ENCODE measurements at places on chromosomes 1 and 21.

- DNase-seq: no peak
Observed at GRCh38 chr1:236472850-236473788, 50.7 kb upstream of the LGALS8 start.

- no peak for DNase-seq
Observed at GRCh38 chr1:9294405-9294773, 1.7 kb downstream of the SPSB1 start.

DNA sequence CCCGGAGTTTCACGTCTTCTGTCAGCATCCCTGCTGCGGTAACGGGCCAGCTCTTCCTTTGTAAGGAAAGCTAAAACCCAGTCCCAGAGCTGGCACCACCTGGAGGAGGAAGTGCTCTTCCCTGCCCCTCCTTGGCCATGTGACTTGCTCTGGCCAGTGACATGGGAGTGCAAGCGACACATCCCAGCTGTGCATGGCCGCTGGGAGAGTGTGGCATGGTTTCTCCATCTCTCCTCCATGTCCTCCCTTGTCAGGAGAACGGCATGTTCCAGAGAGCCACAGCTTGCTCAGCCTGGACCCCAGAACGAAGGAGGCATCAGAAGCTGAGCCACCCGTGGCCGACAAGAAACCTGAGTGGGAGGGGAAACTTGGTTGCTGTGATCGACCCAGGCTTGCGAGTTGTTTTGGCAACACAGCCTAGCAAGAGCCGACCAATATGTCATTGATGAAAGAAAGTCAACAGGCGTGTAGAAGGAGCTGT is 2.7 kb upstream of the PRXL2B start:
- DNase-seq: no peak

DNA sequence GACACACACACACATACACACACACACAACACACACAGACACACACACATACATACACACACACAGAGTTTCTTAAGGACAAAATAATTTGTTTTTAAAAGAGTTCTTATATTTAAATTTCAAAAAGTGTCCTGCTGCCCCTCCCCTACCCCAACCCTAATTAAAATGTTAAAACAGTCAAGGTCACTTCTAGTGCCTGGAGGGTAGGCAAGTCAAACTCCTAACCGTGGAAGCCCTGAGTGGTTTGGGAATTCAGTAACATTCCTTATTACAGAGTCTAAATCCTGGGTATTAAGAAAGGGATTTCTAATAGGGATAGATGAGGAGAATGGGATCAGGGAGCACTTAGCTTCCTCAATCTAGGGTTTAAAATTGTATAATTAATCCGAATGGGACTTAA is 403.6 kb upstream of the NFIA start:
- DNase-seq: no peak

DNA sequence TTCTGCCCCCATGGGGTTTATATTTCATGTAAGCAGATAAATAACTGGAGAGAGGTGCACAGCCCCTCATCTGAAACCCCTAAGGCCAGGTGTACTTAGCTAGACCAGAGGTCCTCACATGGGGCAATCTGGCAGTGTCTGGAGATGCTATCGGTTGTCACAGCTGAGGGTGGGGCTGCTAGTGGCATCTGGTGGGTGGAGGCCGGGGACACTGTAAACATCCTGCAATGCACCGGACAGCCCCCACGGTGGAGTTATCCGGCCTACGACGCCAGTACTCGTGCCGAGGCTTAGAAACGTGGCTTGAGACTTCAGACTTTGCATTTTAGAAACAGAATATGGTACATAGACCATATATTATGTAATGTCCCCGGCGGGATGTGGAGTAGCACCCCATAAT is 186.5 kb upstream of the VAMP3 start:
- DNase-seq: no peak

GRCh38 chr1:94285031-94285654 is 47.8 kb upstream of the ARHGAP29 start:
- no peak for DNase-seq

DNA sequence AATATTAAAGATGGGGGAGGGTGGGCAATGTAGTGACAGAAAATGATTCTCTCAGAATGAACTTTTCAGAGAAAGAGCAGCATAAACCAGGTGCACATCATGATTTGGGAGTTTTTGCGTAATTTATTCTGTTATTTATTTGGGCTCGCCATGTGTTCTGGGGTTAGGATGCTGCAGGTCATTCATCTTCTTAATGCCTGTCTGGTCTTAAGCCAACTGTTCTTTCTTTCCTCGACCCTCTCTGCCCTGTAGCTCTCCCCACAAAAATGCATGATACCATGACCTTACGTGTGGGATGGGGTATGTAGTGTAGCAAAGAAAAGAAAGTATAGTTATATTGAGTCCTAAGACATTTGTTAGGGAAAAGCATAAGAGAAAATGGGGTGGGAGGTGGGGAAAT is 12.3 kb upstream of the TARS2 start:
- DNase-seq: no peak

DNA sequence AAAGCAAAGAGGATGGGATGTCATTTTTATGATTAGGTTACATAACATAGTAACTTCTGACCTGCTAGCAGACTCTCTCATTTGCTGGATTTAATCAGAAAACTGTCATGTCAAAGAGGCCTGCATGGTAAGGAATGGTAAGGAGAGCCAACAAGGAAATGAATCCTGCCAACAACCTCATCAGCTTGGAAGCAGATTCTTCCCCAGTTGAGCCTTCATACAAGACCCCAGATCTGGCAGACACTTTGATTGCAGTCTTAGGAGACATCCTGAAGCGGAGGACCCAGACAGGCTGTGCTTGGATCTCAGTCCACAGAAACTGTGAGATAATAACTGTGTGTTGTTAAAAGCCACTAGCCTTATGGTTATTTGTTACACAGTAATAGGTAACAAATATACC is 27.6 kb upstream of the MARK1 start:
- DNase-seq: no peak

DNA sequence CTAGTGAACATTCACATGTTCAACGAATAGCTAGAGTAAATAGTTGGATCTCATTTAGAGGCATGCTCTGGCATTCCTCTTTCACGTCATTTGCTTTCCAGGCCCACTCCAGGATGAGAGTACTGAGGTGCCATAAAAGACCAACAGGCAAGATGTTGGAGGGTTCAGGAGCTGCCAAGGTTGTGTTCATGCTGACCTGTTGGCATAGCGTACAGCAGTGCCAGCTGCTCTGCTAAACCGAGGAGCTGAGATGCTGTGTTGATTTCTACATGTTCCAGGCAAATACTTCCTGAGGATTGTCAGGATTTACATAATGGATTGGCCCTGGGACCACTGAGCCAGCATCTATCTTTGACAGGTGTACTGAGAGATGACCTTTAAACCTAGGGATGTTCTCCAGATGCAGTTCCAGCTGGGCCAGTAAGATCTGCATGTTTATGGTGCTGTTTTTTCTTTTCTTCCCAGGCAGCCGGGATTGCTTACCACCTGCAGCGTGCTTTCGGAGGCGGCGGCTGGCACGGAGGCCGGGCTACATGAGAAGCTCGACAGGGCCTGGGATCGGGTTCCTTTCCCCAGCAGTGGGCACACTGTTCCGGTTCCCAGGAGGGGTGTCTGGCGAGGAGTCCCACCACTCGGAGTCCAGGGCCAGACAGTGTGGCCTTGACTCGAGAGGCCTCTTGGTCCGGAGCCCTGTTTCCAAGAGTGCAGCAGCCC is 66.9 kb downstream of the DISC1 start:
- no peak for DNase-seq

DNA sequence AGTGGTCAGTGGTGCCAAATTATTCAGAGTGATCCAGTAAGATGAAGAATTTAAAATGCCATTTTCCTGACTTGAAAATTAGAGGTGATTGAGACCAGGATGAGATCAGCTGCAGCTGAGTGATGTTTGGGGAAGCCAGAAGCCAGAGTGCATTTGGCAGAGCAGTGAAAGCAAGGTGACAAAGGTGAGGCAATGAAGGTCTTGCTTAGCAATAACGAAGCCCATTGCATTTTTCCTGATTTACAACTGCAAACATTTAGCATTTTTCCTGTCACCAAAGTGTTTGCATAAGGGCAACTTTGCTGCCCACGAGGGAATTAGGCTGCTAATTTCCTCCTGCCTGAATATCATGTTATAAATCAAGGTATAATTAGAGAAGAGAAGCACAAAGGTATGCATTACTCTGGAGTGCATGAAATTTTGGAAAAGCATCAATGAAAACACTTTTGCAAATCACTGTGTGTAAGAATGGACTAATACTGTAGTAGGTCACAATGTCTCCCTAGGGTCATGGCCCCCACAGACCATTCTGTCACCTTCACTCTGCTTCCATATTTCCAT is 188.2 kb upstream of the LYPLAL1 start:
- DNase-seq: no peak

GRCh38 chr1:101006553-101006952 is 19.0 kb downstream of the DPH5 start:
- DNase-seq: no peak

DNA sequence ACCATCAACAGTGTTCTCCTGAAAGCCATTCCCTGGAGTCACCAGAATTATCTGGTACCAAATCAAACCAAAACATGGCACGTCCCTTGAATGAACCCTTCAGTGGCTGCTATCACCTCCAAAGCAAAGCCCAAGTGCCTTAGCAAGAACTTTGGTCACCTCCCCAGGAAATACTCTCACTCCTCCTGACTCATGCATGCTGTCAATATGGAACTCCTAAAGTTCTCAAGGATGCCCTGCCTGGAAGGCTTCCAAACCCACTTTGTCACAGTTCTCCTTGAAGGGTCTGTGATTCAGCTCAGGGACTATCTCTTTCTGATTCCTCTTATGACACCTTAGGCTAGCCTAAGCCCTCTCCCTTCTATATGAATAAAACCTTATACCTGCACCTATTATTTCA is 146.1 kb upstream of the RUNX1 start:
- DNase-seq: no peak

- no peak for DNase-seq
Observed at GRCh38 chr1:201020721-201021629, 2.5 kb downstream of the KIF21B start.

DNA sequence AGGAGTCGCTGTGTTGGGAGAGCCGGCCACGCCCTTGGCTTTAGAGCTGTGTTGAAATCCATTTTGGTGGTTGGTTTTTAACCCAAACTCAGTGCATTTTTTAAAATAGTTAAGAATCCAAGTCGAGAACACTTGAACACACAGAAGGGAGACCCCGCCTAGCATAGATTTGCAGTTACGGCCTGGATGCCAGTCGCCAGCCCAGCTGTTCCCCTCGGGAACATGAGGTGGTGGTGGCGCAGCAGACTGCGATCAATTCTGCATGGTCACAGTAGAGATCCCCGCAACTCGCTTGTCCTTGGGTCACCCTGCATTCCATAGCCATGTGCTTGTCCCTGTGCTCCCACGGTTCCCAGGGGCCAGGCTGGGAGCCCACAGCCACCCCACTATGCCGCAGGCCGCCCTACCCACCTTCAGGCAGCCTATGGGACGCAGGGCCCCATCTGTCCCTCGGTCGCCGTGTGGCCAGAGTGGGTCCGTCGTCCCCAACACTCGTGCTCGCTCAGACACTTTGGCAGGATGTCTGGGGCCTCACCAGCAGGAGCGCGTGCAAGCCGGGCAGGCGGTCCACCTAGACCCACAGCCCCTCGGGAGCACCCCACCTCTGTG is 4.7 kb downstream of the C1orf35 start:
- peak; percentile 11 for DNase-seq

GRCh38 chr1:14365301-14365988 is 233.0 kb upstream of the KAZN start:
- no peak for DNase-seq

DNA sequence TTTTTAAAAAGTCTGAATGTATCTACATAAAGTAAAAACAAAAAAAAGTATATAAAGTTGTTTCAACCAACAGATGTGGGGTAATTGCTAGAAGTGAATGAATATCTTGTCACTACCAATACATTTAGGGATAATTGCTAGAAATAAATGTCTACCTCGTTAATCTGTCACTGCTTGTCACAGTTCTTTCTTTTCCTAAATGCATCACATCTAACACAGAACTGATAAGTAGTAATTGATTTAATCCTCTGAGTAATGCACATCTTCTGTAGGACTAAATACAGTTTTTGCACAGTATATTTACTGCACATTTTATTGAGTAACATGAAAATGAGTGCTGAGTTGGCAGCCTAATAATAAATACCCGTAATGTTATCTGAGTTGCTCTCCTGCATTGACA is 72.2 kb downstream of the SUSD4 start:
- no peak for DNase-seq

DNA sequence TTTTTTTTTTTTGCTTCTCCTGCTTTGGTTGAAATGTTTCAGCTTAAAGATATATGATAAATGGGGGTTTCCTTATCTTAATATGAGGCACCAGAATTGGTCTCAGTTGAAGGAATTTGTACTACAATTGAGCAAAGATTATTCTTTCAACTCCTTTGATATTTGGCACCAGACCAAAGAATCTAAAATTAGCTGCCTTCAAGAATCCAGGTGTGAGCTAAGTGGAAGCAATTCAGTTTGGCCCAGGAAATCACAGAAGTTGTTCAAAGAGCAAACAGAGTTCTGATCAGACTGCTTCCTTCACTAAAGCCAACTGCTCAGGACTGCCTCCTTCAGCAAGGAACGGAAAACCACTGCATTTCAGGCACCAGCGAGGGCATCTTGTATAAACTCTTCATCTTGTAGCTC is 68.3 kb upstream of the BCAR3 start:
- peak; percentile 42 for DNase-seq

DNA sequence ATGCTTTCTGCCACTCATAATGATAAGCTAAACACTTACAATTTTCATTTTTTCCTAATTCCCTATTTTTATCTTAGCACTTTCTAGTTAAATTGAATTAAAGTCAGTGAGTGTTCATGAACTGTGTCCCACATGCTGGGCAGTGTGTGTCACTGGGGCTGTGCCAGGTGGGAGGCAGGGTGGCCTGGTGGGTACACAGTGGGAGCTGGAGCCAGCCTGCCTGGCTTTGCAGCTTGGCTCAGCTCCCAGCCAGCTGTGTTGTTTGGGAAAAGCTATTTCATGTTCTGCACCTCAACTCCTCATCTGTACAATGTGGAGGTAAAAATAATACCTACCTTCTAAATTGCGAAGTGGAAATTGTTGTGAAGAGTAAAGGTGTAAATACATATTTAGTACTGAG is 238.4 kb downstream of the PLA2G4A start:
- DNase-seq: no peak

DNA sequence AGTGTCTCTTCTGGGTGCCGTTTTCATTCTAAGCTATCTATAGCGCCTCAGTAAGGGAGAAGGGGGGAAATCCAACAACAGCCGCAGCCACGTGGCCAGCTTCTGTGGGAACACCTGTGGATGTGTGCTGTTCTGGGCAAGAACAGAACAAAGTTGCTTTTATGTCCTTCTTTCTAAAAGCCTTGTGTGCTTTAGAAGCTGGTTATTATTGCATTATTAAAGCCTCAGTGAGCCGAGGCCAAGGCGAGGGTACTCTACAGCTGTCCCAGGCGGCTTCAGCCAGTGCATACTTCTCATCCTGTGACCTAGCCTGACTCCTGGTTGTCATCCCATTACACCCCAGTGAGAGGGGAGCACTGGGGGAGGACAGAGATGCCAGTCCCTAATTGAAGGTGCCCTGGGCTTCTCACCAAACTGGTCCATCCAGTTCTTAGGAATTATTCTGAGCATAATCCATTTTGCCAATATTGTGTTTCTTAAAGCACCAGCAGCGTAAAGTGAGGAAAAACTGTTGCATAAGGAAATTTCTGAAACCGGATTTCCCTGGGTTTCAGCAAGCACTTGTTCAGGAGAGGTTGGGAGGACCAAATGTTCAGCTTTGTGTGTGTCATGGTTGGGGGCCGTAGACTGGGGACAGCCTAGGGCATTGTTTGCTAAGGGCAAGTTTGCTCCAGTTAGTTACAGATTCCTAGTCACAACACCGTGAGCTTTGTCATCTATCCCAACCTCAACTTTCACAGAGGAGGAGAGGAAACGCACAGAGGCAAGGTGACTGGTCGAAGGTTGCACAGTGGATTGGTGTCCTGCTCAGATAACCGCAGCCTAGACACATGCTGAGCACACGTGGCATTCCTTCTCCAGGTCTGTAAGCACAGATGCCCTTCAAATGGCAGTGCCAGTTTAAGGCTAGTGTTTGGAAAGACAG is 61.0 kb upstream of the ATP1A1 start:
- no peak for DNase-seq
